ENCODE measurements at places on chromosomes 4 and X.

DNA sequence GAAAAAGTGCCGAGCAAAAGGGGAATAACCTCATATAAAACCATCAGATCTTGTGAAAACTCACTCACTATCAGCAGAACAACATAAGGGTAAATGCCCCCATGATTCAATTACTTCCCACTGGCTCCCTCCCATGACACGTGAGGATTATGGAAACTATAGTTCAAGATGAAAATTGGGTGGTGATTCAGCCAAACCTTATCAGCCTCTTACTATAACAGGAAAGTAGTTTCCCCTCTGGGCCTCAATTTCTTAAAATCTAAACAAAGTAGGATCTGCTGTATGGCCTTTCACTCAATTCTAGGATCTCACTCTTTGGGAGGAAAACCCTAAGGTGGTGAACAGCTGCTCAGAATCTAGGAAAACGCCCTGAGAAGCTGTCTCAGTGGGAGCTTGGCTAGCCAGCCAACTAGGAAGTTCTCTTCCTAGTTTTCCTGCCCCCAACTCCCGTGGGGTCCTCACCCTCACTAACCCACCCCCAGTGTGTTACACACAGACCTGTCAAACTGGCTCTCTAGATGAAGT is 1017.1 kb upstream of the HS3ST1 start:
- DNase-seq, result no peak

DNA sequence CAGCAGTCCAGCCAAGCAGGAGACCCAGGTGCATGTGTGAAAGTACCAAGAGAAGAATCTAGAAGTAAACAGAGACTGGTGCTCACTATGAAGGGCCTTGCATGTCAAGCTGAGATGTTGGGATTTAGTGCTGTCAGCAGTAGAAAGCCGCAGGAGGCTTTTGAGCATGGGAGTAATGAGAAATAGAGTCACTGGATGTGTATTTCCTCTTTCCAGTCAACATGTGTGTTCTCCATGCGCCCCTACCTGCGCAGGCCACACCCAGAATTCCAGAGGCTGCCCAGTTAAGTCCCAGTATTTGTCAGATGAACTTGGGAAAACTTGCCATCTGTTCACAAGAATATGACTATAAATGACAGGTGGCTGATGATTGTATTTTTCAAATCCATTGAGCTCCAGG is 4.5 kb upstream of the MAMLD1 start:
- DNase-seq, result no peak

- no peak for DNase-seq
Observed at GRCh38 chr4:140466146-140466545, 31.9 kb downstream of the MGAT4D start.

- DNase-seq, result no peak
Observed at GRCh38 chr4:37434469-37434868, 189.9 kb downstream of the NWD2 start.

GRCh38 chrX:9019151-9019550 is 14.8 kb downstream of the FAM9B start:
- no peak for DNase-seq

GRCh38 chrX:23626651-23627050 is 40.6 kb upstream of the PRDX4 start:
- DNase-seq, result no peak

- no peak for DNase-seq
Observed at GRCh38 chr4:93182722-93183121, 645.8 kb upstream of the ATOH1 start.

DNA sequence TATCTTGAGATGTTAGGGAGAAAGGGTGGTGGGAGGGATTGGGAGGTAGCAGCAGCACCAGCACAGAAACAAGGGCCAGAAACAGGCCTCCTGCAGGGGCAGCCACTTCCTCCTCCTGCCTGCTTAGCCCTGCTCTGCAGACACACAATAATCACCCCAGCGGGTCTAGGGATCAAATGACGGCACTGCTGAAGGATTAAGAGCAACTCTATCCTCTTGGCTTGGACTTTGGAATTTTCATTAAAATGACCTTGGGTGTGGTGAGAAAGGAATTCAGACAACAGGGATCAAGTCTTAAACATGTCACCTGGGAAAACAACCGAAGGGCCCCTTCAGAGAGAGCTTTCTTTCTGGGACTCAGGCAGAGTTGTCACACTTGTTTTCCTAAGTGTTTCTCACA is 353.4 kb downstream of the SPRY1 start:
- no peak for DNase-seq

DNA sequence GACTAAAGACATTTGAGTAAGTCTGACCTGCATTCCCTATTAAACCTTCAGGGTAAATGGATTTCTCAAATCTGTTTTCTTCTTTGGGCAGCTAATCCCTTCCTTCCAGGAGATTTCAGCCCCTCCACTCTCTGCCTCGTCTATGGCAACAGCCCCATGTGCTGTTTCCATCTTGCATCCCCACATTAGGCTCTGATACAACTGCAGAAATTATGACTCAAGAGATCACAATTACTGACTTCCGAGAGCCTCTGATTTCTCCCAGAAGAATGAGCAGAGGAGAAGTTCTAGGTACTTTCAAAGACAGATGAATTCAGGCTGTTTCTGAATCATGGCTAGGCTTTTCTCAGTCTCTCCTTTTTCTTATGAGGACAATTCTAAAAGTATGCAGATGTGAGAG is 38.7 kb downstream of the RAI2 start:
- DNase-seq, result no peak

All from CD4-positive, alpha-beta T cell treated with Interleukin-4 for 1 hour (primary cell).